ENCODE measurements at places on chromosomes 12 and 14.

GRCh38 chr14:77406718-77407117 is 16.6 kb downstream of the NOXRED1 start:
- peak; percentile 16 for DNase-seq

DNA sequence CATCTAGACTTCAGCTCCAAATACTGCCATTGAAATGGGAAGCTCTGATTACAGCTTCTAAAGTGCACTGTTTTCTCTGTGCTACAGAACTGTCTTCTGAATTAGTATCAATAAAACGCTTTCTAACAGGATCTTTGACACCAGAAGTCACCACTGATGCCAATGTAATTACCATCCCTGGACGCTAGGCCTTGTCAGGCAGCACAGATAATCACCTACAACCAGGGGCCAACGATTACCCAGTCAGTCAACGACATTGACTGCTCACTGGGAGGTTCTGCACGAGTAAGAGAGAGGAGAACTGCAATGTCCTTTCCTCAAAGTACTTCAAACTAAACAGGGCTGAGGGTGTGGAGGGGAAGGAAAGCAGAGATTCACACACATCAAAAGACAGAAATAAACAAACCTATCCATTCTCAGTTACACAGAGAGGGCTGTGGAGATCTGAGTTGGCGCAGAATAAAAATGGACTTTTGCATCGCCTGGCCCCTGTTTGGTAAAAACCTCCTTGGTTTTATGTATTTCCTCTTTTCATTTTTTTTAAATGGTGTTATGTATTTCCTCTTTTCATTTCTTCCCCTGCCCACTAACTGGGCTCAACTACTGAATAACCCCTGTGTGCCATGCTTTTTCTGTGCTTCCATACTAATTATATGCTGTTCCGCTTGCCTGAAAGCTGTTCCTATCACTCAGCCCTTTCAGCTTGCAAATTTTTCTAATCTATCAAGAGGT is 492.2 kb downstream of the APAF1 start:
- no peak for DNase-seq

- peak; percentile 44 for DNase-seq
Measured at GRCh38 chr12:120944645-120945217, 33.6 kb upstream of the HNF1A start.

GRCh38 chr12:96980991-96981414 is 73.9 kb downstream of the NEDD1 start:
- DNase-seq: peak; percentile 18

- peak; percentile 65 for DNase-seq
Measured at GRCh38 chr12:67482751-67483661, 165.5 kb upstream of the DYRK2 start.

DNA sequence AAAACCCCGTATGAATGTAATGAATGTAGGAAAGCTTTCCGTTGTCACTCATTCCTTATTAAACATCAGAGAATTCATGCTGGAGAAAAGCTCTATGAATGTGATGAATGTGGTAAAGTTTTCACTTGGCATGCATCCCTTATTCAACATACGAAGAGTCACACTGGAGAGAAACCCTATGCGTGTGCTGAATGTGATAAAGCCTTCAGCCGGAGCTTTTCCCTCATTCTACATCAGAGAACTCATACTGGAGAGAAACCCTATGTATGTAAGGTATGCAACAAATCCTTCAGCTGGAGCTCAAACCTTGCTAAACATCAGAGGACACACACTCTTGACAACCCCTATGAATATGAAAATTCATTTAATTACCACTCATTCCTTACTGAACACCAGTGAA is 23.8 kb downstream of the ZNF891 start:
- no peak for DNase-seq

DNA sequence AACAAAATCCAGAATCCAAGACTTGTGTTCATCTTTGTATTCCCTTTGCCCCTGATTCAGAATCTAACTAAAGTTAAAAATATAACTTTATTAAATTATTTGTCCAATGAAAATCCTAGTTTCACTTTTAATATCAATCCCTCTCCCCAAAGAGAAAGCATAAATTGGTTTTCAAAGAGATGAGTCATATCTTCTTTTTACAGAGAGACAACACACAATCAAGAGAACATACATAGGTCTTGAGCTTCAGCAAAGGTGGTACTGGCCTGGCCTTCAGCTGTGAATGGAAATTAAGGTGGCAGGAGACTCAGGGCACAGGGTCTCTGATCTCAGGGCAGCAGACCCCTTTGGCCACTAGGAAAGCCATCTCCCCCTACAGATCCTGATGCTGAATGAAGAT is 4.3 kb upstream of the ASCL1 start:
- DNase-seq: no peak

GRCh38 chr14:81751198-81751597 is 217.5 kb upstream of the SEL1L start:
- DNase-seq: no peak

GRCh38 chr14:75083271-75083670 is 13.8 kb downstream of the ZC2HC1C start:
- DNase-seq: no peak

DNA sequence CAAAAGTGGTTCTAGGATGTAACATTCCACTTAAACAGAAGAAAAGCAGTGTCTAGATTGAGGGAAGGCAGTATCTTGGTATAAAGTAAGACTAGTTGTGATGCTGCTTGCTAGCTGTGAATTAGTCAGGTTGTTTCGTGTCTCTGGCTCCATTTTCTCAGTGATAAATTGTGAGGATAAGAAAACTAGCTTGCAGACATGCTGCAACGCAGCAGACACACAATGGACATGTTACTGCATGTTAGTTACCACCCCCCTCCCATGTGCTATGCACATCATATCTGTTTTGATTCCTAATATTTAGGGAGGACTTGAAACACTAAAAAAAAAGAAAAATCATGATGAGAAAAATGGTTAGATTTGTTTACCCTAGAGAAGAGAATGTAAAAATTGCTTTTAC is 2.9 kb downstream of the CCNK start:
- DNase-seq: no peak

DNA sequence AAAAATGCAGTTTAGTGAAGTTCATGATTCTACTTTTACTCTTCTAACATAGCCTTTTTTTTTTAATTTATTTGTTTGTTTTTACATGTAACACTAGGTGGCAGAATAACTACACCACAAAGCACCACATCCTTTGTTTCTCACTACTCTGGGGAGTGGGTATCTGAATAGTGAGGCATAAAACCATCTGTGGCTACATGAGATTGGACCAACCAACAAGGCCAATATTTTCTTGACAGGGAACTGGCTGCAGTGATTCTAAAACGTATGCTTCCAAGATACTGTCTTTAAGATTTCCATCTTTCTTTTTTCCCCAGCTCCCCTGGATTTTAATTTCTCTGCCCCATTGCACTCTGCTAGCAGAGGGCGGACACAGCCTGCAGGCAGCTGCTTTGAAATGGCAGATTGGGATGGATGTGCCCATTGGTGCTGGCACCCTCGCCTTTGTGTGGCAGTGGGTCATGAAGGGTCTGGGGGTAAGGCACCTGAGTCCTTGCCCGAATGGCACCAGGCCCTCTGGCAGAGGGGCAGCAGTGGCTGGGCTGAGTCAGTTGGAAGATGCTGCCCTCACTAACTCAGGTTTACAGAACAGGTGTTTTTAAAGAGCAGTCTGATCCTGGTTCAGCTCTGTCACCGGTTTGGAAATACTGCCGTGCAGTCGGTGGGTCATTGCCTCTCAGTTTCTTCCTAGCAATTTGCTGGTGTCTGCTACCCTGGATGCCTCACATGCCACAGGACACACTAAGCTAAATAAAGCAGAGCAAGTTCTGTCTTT is 429.1 kb downstream of the RAD51B start:
- peak; percentile 81 for DNase-seq

GRCh38 chr12:12788675-12789368 is 3.4 kb downstream of the APOLD1 start:
- DNase-seq: peak; percentile 70

- no peak for DNase-seq
Measured at GRCh38 chr12:71900091-71900490, 38.6 kb upstream of the TPH2 start.

- peak; percentile 88 for DNase-seq
Measured at GRCh38 chr12:6603095-6603567, 4.0 kb downstream of the CHD4 start.

- DNase-seq: no peak
Measured at GRCh38 chr12:131455218-131455506, 255.7 kb upstream of the SFSWAP start.

- DNase-seq: no peak
Measured at GRCh38 chr12:112340230-112340629, 42.0 kb downstream of the HECTD4 start.

Data from H4 (cell line).